ENCODE measurements at places on chromosomes 4 and X. TPM values are rescaled to one million over a fixed set of nuclear protein-coding genes. Genes with fewer than 3 reads are reported as not detected.

GRCh38 chr4:126441173-126442035, 1126.6 kb downstream of the FAT4 start:
- H3K4me1 ChIP-seq, result no peaks in the 10 kb centered on the region
- H3K27ac ChIP-seq, result no peak overlapping the region
- no peaks in the 10 kb centered on the region for H3K27me3 ChIP-seq
- no peaks in the 10 kb centered on the region for H3K36me3 ChIP-seq
- no peak overlapping the region for H3K4me3 ChIP-seq
- no peak for DNase-seq

DNA sequence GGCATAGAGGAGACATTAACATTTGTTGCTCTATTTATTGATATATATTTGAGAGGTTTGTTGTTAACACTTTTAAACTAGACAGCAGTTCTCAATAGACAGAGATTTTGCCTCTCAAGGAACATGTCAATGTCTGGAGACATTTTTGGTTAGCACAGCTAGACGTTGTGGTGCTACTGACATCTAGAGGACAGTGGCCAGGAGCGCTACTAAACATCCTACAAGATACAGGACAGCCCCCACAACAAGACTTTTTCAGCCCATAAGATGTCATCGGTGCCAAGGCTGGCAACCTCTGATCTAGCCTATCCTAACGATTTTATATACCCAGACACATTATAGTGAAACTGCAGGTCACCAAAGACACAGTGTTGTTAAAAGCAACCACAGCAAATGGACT, 18.4 kb upstream of the CTSO start:
- no peaks in the 10 kb centered on the region for H3K27me3 ChIP-seq
- no peaks in the 10 kb centered on the region for H3K4me1 ChIP-seq

- no peaks in the 10 kb centered on the region for H3K27me3 ChIP-seq
- H3K4me1 ChIP-seq, result no peaks in the 10 kb centered on the region
- no peaks in the 10 kb centered on the region for H3K36me3 ChIP-seq
- H3K27ac ChIP-seq, result no peak overlapping the region
- no peak for DNase-seq
These were observed 190.3 kb upstream of the SPOCK3 start for GRCh38 chr4:167424341-167425256.

DNA sequence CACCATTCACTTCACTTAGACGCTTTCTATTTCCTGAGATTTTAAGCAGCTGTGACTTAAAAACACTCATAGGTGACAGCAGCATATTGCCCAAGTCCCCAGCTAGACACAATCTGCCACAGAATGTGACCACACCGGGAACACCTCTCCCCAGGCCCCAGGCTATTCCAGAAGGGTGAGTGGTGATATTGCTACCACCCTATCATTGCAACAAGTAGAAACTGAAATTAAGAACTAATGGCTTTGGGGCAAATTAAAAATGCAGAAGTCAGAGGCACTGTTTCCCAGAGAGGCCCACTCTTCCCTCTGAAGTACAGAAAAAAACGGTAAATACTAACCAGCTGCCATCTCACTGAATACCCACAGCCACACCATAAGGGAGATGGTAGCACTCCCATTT, 35.0 kb downstream of the QDPR start:
- H3K27me3 ChIP-seq, result no peaks in the 10 kb centered on the region
- peaks cover 27% of the 10 kb centered on the region for H3K4me1 ChIP-seq
- H3K4me3 ChIP-seq, result no peak overlapping the region
- H3K36me3 ChIP-seq, result no peaks in the 10 kb centered on the region
- no peak overlapping the region for H3K27ac ChIP-seq

DNA sequence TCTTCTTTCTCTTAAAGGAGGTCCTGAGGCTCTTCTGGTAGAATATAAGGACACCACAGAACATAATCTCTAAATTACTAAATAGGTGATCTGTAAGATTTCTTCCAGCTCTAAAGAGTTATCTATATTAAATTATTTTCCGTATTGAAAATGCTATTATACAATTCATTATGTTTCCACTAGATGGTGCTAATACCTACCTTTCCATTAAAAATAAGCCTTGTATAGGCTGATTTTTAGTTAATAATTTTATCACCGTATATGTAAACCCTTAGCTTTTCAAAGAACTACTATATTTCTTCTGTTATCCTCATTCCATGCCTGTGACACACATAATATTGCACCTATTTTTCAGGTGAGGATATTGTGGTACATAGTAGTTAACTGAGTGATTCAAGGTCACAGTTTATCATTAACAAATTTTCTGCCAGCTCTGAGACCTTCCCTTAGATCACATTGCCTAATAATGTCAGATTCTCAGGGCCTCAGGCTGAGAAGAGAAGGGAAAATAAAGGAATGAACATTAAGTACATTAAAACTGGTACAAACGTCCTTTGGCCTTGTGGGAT, 138.8 kb downstream of the TEX11 start:
- H3K4me3 ChIP-seq, result no peak overlapping the region
- H3K36me3 ChIP-seq, result no peaks in the 10 kb centered on the region
- no peaks in the 10 kb centered on the region for H3K27me3 ChIP-seq
- no peak overlapping the region for H3K27ac ChIP-seq
- no peaks in the 10 kb centered on the region for H3K4me1 ChIP-seq

- no peaks in the 10 kb centered on the region for H3K36me3 ChIP-seq
- no peak overlapping the region for H3K4me3 ChIP-seq
- DNase-seq, result no peak
- H3K27ac ChIP-seq, result no peak overlapping the region
These were observed 8.3 kb downstream of the FAM53A start for GRCh38 chr4:1675802-1676137.

DNA sequence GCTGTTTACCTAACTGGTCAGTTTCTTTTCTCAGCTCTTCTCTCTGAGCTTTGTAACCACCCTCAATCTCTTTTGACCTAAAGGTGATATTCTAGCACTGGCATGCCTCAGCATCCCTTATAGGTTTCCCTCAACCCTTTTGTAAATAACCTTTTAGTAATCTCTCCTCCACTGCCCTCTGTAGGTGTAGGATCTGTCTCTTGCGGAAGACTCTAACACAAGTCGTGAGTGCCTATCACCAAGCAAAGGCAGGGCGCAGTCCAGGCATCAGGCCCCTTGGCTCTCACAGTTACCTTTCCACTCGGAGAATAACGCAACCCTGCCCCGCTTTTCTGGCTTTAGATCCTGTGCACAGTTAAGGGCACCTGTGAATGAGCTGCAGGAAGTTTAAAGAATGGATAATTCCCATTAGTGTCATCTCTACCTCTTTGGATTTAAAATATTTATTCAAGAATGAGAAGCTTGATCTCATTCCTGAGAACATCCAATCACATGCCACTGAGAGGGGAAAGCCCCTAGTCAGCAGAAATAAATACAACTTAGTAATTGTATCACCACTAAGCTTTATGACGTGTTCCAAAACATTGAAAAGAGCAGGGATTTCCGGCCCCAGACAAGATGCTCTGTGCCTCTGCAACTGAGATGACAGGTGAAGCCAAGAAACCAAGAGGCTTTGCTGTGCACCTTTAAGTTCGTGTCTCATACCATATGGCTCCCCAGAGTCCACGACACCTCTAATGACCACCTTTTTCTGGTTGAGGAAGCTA, 58.8 kb downstream of the SPINK2 start:
- no peaks in the 10 kb centered on the region for H3K36me3 ChIP-seq
- no peak for DNase-seq
- H3K4me3 ChIP-seq, result no peak overlapping the region

- DNase-seq, result peak; percentile 10
- H3K36me3 ChIP-seq, result no peaks in the 10 kb centered on the region
- H3K4me3 ChIP-seq, result no peak overlapping the region
- H3K27me3 ChIP-seq, result no peaks in the 10 kb centered on the region
- peaks cover 50% of the 10 kb centered on the region for H3K4me1 ChIP-seq
- H3K27ac ChIP-seq, result peak overlapping the region; percentile 20
These were observed 93.1 kb downstream of the PDLIM5 start for GRCh38 chr4:94544811-94545210.

GRCh38 chrX:5409106-5409505, 819.6 kb downstream of the NLGN4X start:
- H3K4me3 ChIP-seq, result no peak overlapping the region
- no peaks in the 10 kb centered on the region for H3K27me3 ChIP-seq
- no peak for DNase-seq
- H3K4me1 ChIP-seq, result no peaks in the 10 kb centered on the region
- H3K36me3 ChIP-seq, result no peaks in the 10 kb centered on the region

- no peaks in the 10 kb centered on the region for H3K27me3 ChIP-seq
- H3K4me3 ChIP-seq, result no peak overlapping the region
- no peak for DNase-seq
- no peaks in the 10 kb centered on the region for H3K36me3 ChIP-seq
These were observed 204.7 kb upstream of the CASK start for GRCh38 chrX:42128020-42128419.

DNA sequence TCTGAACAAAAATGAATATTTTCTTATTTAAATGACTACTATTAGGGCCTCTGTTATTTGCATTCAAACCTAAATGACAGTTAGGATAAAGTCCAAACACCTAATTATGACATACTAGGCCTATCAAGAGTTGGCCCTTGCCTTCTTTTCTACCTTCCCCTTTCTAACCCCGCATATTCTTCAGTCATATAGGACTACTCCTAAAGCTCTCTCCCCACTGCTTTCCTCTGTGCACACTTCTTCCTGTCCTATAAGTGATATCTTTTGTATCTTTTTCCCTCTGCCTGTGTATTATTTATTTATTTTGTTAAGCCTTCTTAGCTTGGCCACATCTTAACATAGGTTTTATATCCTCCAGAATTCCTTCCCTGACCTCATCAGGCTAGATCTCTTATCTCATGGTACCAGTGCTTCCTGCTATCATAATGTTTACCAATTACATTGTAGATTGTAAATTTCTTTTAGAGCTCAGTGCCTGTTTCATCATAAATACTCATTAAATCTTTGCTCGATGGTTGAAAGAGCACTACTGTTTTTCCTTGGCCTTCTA, 22.5 kb downstream of the ERVMER34-1 start:
- no peak for DNase-seq
- H3K4me3 ChIP-seq, result no peak overlapping the region
- H3K4me1 ChIP-seq, result no peaks in the 10 kb centered on the region
- H3K27me3 ChIP-seq, result no peaks in the 10 kb centered on the region
- no peaks in the 10 kb centered on the region for H3K36me3 ChIP-seq
- no peak overlapping the region for H3K27ac ChIP-seq

- H3K4me1 ChIP-seq, result no peaks in the 10 kb centered on the region
- no peak for DNase-seq
- H3K4me3 ChIP-seq, result no peak overlapping the region
- no peak overlapping the region for H3K27ac ChIP-seq
These were observed 36.3 kb downstream of the ANXA10 start for GRCh38 chr4:168128601-168129000.

The CCKAR gene
- not detected for total RNA-seq

The SPON2 gene
- total RNA-seq, result 17.4 TPM

The OTUD6A gene
- total RNA-seq, result not detected

The NR3C2 gene
- 0.46 TPM for total RNA-seq

The RAB41 gene
- not detected for total RNA-seq

The FGFRL1 gene
- 19.1 TPM for total RNA-seq

The PCDH18 gene
- total RNA-seq, result not detected

The DDIT4L gene
- total RNA-seq, result not detected

Data from HepG2 (cell line).